GM23248 (cell line): ENCODE measurements at places on chromosomes 5 and 9.

GRCh38 chr9:4138180-4138579 is 161.7 kb downstream of the GLIS3 start:
- peak overlapping the region; percentile 71 for H3K27ac ChIP-seq
- no peaks in the 10 kb centered on the region for H3K27me3 ChIP-seq
- no peak overlapping the region for H3K4me3 ChIP-seq
- peaks cover 49% of the 10 kb centered on the region for H3K4me1 ChIP-seq
- DNase-seq, result peak; percentile 32

GRCh38 chr9:87382900-87383299 is 114.8 kb upstream of the DAPK1 start:
- DNase-seq, result peak; percentile 30
- H3K4me1 ChIP-seq, result peaks cover 18% of the 10 kb centered on the region
- H3K27ac ChIP-seq, result no peak overlapping the region
- H3K27me3 ChIP-seq, result no peaks in the 10 kb centered on the region; the same call in none of the 2 replicates
- no peak overlapping the region for H3K4me3 ChIP-seq

GRCh38 chr9:114738581-114739316 is 56.8 kb upstream of the TEX48 start:
- no peak overlapping the region for H3K4me3 ChIP-seq
- H3K4me1 ChIP-seq, result peaks cover 17% of the 10 kb centered on the region
- H3K27me3 ChIP-seq, result no peaks in the 10 kb centered on the region

DNA sequence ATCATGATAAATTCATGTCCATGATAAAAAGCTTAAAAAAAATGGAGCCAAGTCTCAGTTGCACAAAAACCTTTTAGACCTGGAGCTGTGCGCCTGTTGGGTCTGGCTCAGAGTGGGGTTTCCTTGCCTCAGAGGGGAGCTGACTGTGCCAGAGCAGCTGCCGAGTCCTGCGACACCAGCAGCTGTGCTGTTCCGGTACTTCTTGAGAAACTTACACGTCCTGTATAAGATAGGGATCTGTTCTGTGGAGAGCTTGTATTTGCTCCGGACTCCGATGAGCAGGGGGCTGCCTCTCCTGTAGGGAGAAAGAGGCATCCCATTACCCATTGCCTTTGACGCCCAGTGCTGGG is 28.6 kb downstream of the GFPT2 start:
- DNase-seq, result no peak
- H3K27ac ChIP-seq, result no peak overlapping the region
- H3K27me3 ChIP-seq, result no peaks in the 10 kb centered on the region
- H3K4me1 ChIP-seq, result peaks cover under 1% of the 10 kb centered on the region; the same call in 1 of the 2 replicates

DNA sequence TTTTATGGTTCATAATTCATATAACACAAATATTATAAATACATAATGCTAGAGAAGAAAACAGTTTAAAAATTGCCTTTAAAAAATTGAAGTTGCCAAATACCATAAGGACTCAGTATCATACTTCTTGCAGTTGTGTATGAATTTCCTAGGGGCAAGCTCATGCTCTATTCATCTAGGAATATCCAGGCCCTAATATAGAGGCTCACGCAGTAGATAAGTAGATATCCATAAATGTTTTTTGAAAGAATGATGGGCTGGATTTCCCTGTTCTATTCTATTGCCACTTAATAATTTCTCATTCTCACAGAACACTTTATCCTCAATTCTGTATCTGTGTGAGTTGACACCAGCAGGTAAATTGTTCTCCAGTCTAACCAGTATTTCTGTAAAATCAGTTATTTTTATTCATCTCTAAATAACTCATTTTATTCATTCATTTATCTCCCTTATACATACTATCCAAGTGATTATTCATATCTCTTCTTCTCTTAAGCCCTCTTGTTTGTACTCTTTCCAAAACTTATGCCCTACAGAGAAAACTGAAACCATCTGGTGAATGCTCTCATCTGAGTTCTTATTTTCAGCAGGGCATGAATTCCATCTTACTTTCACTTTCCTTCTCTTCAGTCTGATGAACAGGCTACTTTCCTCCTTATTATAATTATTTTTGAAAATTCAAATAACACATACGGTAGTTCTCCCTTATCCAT is 97.1 kb downstream of the SLC44A1 start:
- peaks cover 13% of the 10 kb centered on the region; the same call in 1 of the 2 replicates for H3K36me3 ChIP-seq
- H3K4me3 ChIP-seq, result peak overlapping the region; percentile 64
- no peaks in the 10 kb centered on the region for H3K27me3 ChIP-seq
- peak; percentile 65 for DNase-seq
- peak overlapping the region; percentile 6; the same call in 1 of the 2 replicates for H3K27ac ChIP-seq

DNA sequence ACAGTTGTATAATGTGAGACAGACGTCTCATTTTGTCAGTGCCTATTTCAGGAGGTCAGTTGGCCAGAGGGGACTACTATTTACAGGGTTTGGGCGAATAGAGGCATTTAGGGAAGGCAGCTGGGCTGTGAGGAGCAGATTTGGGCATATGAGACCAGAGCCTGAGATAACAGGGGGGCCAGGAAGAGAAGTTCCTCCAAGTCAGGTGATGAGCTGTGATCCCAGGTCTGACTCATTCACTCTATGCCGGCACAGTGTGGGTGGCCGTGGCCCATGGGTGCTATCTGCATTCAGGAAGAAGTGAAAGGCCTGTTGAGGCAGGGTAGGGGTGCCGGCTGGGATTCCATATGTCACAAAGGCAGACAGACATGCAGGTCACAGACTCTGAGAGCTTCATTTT is 142.8 kb downstream of the PDZD2 start:
- no peaks in the 10 kb centered on the region; the same call in none of the 2 replicates for H3K27me3 ChIP-seq
- no peaks in the 10 kb centered on the region for H3K36me3 ChIP-seq
- no peak overlapping the region for H3K4me3 ChIP-seq
- no peak overlapping the region for H3K27ac ChIP-seq

GRCh38 chr9:85501456-85501855 is 240.3 kb downstream of the AGTPBP1 start:
- H3K27me3 ChIP-seq, result no peaks in the 10 kb centered on the region
- DNase-seq, result no peak
- no peak overlapping the region for H3K4me3 ChIP-seq
- H3K27ac ChIP-seq, result no peak overlapping the region

DNA sequence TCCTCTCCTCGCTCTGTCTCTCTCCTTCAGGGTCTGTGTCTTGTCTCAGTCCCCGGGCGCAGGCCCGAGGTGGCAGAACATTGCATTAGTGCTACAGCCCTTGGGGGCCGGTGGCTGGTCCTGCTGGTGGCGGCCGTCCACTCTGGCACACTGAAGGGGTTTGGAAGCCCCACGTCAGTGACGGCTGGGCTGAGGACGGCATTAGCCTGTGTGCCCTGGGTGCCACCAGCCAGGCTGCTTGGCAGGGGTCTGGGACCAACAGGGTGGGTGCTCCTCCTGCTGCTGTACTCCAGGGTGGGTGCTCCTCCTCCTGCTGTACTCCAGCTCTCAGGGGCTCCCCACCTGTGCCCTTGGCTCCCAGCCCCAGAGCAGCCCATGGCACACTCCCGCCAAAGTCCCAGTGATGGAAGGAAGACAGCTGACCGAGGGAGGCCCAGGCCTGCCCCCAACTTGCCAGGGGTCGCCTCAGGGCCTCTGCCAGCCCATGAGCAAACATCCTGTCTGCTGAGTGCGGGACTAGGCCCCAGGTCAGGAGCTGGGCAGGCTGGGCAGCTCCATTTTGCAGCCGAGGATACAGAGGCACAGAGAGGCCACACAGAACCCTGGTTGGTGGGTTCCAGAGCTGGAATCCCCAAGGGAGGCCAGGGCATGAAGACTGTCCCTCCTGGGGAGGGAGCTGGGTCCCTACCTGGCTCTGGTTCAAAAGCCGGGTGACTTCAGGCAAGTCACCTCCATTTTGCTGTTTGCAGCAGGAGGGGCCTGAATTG is 27.3 kb downstream of the SARDH start:
- H3K4me3 ChIP-seq, result no peak overlapping the region
- no peak for DNase-seq
- H3K27me3 ChIP-seq, result no peaks in the 10 kb centered on the region
- no peaks in the 10 kb centered on the region for H3K36me3 ChIP-seq

GRCh38 chr5:14861123-14861765 is 10.3 kb downstream of the ANKH start:
- H3K27me3 ChIP-seq, result no peaks in the 10 kb centered on the region
- H3K36me3 ChIP-seq, result no peaks in the 10 kb centered on the region
- no peak overlapping the region for H3K4me3 ChIP-seq
- DNase-seq, result no peak
- no peaks in the 10 kb centered on the region for H3K4me1 ChIP-seq
